Dermis blood vessel endothelial cell (primary cell): ENCODE measurements at places on chromosomes 3 and 15.

DNA sequence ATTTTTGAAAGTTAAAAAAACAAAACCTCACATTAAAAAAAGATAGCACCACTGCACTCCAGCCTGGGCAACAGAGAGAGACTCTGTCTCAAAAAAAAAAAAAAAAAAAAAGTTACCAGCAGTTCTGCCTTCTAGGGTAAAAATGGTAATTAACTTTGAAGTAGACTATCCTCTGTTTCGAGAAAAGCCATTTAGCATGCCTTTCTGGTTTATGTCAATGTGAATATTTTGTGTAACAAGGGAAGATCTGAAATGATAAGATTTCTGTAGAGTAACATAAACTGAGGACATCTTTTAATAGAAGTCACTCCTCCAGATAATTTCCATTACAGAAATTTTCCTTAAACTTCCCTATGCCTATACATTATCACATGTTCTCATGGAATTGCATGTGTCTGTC, 203.2 kb upstream of the GAP43 start:
- DNase-seq, result no peak

- DNase-seq, result no peak
Observed at GRCh38 chr3:37064747-37065146, 71.4 kb downstream of the MLH1 start.

DNA sequence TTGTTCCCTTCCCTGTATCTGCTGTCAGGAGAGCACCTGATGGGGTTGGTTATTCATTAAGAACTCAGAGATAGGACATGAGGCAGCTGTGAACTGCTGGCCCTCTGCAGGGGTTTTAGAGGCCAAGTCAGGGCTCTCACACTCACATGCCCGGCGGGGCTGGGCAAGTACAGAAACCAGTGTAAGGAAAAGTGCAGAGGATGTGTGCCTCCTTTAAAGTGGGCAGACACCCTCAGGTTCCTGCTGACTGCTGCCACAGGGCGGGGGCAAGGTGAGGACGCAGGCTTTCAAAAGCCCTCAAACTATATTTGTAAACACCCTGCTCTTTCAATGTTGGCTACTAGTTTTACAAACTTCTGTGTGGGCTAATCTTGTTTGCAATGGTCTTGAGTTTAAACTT, 22.4 kb downstream of the CXCR6 start:
- no peak for DNase-seq

- no peak for DNase-seq
Observed at GRCh38 chr3:188746291-188746783, 425.4 kb upstream of the TPRG1 start.

DNA sequence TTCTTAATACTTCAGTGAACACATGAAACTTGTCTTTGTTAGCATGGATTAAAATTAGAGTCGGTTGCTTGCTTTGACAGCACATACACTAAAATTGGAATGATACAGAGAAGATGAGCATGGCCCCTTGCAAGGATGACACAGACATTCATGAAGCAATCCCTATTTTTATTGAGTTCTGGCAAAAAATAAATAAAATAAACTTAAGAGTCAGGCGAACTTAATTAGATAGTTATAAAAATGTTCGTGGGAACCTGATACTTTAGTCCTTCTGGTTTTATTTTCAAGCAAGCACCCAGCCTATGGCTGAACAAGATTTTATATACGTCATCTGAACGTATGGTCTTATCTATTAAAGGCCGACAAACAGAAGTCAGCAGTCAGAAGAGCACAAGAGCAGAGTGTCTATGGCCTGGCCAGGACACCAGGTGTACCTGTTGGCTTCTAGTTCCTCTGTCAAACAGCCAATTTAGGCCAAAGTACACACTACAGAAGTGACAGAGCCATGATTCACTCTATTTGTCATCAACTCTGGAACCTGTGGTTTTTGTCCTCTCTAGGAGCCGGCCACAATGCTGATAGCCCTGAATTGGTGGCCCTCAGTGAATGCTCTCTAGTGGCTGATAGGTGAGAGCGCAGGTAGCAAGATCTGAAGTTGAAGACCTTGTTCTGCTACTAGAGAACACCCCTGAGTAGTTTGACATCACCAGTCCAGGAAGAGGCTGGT, 64.3 kb downstream of the LEO1 start:
- DNase-seq, result no peak

DNA sequence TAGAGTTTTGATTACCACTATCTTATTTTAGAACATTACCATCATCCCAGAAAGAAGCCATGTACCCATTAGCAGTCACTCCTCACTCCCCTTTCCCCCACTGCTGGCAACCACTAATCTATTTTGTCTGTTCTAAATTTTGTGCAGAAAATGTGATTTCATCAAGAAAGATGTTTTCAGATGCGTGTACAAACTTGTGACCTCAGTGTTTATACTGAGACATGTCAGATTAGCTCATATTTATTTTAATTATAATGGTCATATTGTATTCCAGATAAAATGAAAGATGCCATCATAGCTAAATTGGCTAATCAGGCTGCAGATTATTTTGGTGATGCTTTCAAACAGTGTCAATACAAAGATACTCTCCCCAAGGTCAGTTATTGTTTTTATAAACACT, 27.8 kb downstream of the PDCD6IP start:
- DNase-seq, result no peak

- no peak for DNase-seq
Observed at GRCh38 chr3:134075568-134075825, 45.8 kb upstream of the SLCO2A1 start.

DNA sequence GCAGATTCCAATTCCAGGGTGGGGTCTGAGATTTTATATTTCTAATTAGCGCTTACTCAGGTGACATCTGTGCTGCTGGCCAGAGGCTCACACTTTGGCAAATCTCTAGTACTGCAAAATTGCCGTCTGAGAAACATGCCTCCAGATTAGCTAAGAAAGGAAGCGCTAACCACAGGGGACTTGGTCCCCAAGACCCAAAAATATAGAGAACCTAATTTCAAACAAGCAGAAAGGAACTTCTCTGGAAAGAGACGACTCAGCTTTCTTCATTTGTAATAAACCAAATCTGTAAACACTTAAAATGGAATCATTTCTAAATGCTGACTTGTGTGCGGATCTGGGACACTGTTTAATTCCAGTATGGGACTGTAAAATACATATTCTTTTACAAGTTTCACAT, 55.7 kb downstream of the B3GNT5 start:
- no peak for DNase-seq

DNA sequence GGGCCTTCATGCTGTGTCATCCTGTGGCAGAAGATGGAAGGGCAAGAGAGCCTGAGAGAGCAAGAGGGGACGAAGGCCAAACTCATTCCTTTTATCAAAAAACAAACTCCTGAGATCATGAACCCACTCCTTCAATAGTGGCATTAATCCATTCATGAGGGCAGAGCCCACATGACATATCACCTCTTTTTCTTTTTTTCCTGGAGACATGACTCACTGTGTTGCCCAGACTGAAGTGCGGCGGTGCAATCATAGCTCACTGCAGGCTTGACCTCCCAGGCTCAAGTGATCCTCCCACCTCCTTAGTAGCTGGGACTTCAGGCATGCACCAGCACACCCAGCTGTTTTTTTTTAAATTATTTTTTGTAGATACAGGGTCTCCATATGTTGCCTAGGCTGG, 92.0 kb upstream of the RNU6-1 start:
- no peak for DNase-seq
